Renal cortex interstitium (tissue), 15 donors: ENCODE measurements at places on chromosomes 2 and 18.

- no peak for DNase-seq
Observed at GRCh38 chr2:128323555-128323931, 4.9 kb upstream of the HS6ST1 start.

- no peak for DNase-seq
Observed at GRCh38 chr2:220227266-220227920, 600.0 kb downstream of the SLC4A3 start.

- DNase-seq = no peak
Observed at GRCh38 chr2:80058562-80058961, 246.0 kb downstream of the LRRTM1 start.

DNA sequence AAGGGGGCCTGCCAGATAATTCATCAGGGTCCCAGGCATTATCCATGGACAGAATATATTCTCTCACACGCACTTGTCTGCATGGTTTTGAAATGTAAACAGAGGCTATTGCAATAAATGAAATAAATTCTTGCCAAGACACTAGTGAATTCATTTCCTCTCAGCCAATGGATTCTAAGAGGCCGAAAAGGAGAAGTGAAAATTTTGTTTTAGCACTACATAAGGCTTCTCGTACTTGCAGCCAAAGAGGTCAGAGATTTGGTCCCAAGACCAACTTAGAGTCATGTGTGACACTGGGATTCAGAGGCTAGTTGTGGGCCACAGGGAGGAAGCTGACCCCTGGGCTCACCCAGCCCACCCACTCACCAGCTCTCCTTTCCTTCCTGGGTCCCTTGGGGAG lies 184.1 kb upstream of the GLI2 start:
- no peak for DNase-seq

- no peak for DNase-seq
Observed at GRCh38 chr2:161992531-161992930, 81.5 kb downstream of the DPP4 start.

GRCh38 chr18:70041459-70042050 lies 93.9 kb upstream of the CD226 start:
- no peak for DNase-seq

GRCh38 chr2:108640731-108641130 lies 78.6 kb upstream of the RANBP2 start:
- DNase-seq = no peak

- DNase-seq = no peak
Observed at GRCh38 chr2:95063086-95063958, 37.8 kb downstream of the MAL start.

DNA sequence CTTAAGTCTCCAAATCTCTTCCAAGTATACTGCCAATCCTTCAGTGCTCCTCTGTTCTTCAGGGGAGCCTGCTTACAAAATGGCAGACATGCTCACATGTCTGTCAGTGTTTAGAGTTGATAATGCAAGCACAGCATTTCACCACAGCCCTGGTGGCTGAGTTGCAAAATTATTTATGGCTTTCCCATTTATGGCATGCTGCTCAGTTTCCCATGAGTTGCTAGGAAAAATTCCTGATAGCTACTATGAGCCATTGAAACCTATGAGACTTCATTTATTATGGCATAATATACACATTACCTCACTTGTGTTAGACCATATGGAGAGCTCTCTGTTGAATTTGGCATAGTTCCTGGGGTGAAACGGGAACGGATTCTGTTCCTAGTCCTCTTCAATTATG lies 448.7 kb upstream of the TCF4 start:
- DNase-seq = no peak

DNA sequence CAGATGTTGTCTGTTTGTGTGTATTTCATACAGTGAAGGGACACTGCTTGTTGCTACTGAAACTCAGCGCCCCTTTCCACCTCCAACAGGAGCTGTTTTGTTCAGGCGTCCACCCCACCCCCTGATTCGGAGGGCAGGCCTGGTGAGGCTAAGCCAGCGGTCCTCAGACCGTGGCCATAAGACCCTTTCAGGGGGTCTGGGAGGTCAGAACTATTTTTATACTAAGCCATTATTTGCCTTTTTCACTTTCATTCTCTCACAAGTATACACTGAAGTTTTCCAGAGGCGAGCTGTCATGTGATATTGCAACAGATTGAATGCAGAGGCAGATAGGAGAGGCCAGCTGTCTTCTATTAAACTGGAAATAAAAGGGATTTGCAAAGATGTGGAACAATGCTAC lies 39.7 kb upstream of the IGFBP5 start:
- peak; percentile 59 for DNase-seq

DNA sequence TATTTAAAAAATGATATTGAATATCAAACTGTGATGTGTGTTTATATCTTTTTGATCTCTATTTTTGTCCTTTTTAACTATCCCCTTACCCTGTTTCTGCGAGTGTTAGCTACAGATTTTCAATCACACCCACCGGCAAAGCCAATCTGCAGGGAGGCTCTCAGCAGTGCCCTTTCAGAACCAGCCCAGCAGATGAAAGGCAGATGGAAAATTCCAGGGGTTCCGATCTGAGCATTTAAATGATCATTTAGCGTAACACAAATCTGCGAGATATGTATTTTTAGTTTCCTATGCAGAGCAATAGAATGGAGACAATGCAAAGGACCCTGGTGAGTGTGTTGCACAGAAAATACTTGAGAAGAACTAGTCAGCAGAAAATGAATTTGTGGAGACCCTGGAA lies 2170.5 kb upstream of the PIK3C3 start:
- no peak for DNase-seq

DNA sequence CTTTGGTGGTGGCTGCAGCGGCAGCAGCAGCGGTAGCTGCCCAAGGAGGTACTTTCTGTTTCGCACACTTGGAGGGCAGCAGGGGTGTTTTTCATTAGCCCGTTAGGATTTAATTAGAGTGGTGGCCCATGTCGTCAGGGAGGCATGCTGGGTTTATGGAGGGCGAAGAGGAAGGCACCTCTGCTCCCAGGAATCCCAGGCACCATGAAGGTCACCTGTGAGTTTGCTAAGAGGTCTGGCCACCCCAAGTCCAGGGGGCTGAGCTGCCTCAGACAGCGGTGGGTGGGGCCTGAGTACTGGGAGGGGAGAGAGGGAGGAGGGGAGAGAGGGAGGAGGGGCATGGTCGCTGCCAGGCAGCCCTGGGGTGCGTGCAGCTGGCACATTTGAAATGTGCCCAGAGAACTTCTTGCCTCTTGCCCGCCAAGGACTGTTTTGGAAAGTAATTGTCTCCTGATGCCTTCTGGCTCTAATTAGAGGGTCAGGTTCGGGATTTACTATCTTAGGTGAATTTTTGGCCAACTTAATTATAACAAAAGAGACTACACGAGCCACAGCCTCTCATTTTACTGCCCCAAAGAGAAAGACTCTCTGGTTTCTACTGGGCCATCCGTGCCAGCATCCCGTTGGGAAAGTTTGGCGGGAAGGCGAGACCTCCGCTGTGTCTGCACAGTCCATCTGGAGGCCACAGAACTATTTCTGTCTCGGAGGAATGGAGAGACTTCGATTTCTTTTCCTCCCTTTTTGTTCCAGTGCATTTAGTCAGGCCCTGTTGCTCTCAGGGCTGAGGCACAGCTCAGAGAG lies 62.0 kb downstream of the GLI2 start:
- DNase-seq = no peak

GRCh38 chr18:77223653-77224052 lies 26.0 kb upstream of the GALR1 start:
- DNase-seq = no peak

GRCh38 chr2:54114936-54115283 lies 505 bp upstream of the ACYP2 start:
- no peak for DNase-seq

- DNase-seq = no peak
Observed at GRCh38 chr2:65281627-65282351, 54.2 kb downstream of the ACTR2 start.

- no peak for DNase-seq
Observed at GRCh38 chr2:138193416-138194213, 229.3 kb downstream of the HNMT start.

- DNase-seq = no peak
Observed at GRCh38 chr2:42095923-42096408, 48.1 kb downstream of the PKDCC start.

DNA sequence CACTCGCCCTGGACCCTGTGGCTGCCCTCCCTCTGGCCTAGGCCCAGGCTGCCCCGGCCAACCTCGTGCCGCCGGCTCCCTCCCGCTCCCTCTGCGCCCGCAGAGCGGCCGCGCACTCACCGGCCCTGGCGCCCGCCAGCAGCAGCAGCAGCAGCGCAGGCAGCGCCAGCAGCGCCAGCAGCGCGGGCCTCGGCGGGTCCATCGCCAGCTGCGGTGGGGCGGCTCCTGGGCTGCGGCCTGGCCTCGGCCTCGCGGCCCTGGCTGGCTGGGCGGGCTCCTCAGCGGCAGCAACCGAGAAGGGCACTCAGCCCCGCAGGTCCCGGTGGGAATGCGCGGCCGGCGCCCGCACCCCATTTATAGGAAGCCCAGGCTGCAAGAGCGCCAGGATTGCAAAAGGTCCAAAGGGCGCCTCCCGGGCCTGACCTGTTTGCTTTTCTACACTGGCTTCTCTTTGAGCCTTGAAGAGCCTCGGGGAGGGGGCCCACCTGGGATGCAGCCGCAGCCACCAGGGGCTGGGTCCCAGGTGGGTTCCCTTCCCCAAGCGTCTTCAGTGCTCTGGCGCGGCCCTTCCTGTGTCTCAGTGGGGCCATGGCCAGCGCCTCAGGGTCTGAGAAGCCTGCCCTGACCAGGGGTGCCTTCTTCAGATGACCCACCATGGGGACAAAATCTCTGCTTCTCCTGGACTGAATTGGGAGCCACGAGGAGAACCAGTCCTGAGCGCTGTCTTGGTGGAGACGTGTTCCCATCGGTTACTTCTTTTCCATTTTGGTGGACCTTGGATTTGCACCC lies at the start of gene APOB:
TSS of gene APOB (minus strand) at position 330 of the 789 bp plus-strand sequence. CDS start at position 202, 128 bp downstream.
- DNase-seq = peak; percentile 4

- DNase-seq = no peak
Observed at GRCh38 chr2:1745171-1746023, 1.1 kb upstream of the PXDN start.

- DNase-seq = no peak
Observed at GRCh38 chr2:238379096-238379810, 47.5 kb upstream of the ASB1 start.

DNA sequence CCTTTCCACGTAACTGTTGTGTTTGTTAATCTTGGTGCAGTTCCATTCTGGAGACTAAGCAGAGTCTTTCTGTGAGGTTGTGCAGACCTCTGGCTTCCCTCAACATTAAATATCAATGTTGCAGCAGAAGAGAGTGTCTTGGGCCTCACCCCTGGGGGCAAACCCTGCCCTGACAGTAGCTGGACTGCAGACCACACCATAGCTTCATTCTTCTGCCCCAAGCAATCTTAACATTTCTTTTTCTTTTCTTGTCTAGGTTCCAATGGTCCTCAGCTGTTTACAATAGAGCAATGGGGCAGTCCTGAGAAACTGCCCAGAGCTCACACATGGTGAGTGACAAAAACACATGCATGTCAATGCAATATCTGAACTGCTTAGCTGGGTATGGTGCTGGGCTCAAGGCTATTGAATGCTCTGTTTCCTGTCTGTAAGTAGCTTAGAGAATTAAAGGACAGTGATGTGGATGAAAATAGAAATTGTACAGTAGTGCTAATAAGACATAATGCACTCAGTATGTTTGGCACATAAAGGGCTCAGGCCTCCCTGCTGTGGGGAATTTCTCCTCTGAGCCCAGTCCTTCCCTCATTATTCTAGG lies 237.6 kb downstream of the ALPK2 start:
- DNase-seq = no peak

DNA sequence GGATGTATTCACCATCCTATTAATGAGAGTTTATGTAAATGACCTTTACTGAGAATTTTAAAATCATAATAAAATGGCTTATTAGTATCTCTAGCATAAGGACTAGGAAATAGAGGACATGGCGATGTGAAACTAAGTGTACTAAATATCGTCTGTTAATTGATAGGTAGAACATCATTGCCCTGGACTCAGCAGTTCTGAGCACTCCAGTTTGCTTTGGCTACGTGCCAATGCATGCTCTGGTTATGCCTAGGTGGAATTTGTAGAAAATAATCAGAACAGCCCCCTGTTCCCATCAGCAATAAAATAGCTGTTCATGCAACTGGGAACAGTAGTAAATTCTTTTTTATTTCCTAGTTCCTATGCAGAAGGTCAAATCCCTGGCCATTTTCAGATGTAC lies 247.8 kb downstream of the DOK6 start:
- DNase-seq = no peak

GRCh38 chr18:70349316-70349715 lies 60.5 kb downstream of the SOCS6 start:
- DNase-seq = no peak

DNA sequence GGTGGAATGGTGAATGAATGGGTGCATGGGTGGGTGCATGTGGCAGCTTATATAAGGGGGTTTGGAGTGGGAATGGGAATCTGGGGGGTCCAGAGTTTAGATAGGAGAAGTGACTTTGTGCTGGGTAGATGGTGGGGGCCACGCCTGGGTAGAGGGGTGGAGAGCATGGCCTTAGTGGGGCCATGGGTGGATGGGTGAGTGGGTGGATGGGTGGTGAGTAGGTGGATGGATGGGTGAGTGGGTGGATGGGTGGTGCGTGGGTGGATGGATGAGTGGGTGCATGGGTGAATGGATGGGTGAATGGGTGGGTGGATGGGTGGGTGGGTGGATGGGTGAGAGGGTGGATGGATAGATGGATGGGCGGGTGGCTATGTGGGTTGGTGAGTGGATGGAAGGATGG lies 53.9 kb downstream of the MYO7B start:
- DNase-seq = no peak

- DNase-seq = peak; percentile 30
Observed at GRCh38 chr2:198314559-198315153, 510.3 kb downstream of the PLCL1 start.

GRCh38 chr2:217047209-217047608 lies 187.3 kb upstream of the TNP1 start:
- DNase-seq = no peak

- no peak for DNase-seq
Observed at GRCh38 chr2:66440708-66441497, 6.0 kb downstream of the MEIS1 start.

- no peak for DNase-seq
Observed at GRCh38 chr2:13996527-13996926, 636.0 kb upstream of the LRATD1 start.

DNA sequence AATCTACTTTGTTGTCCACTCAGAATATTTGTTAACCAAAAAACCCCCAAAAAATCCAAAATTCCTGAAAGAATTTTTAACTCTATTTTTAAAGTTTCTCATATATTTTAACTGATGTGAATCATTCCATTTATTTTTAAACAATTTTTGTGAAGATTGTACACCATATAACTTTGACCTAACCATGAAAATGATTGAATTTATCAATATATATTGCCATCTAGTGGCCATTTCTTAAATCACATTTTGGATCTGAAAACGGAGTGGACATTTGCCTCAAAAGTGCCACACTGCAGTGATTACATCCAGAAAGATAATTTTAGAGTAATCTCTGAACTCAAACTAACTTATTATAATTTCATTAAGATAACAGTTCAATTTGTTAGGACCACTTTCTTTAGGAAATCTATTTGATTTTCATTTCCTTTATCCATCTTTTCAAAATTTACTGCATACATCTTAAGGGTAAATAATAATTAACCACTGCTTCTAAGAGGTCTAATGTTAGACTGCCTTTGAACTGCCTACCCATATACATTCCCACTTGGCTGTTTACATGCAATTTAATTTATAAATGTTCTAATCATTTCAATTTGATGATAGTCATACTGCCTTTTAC lies 71.1 kb downstream of the DSC3 start:
- peak; percentile 16 for DNase-seq
